ENCODE measurements at places on chromosomes 12 and 14.

GRCh38 chr12:123533672-123534643 lies at the start of gene RILPL1:
Gene RILPL1 (minus strand): TSS chr12:123533719. CDS start chr12:123533482, 237 bp downstream.
- no peaks in the 10 kb centered on the region for H3K27me3 ChIP-seq
- DNase-seq, result peak; percentile 39
- peaks cover 28% of the 10 kb centered on the region for H3K4me1 ChIP-seq
- peak within 1 kb of the TSS; percentile 69 for H3K4me3 ChIP-seq
- no peak within 1 kb of the TSS for H3K27ac ChIP-seq

- H3K4me3 ChIP-seq, result no peak overlapping the region
- no peak overlapping the region for H3K27ac ChIP-seq
- H3K36me3 ChIP-seq, result peaks cover 25% of the 10 kb centered on the region
- no peaks in the 10 kb centered on the region for H3K4me1 ChIP-seq
- no peaks in the 10 kb centered on the region for H3K27me3 ChIP-seq
Observed at GRCh38 chr12:123346946-123347345, 17.7 kb downstream of the SBNO1 start.

- no peak overlapping the region for H3K4me3 ChIP-seq
- peak overlapping the region; percentile 31 for H3K27ac ChIP-seq
- no peaks in the 10 kb centered on the region for H3K4me1 ChIP-seq
- H3K36me3 ChIP-seq, result no peaks in the 10 kb centered on the region
- DNase-seq, result peak; percentile 80
Observed at GRCh38 chr12:122123051-122123760, 44.6 kb downstream of the MLXIP start.

- H3K27ac ChIP-seq, result no peak overlapping the region
- no peaks in the 10 kb centered on the region for H3K4me1 ChIP-seq
- H3K27me3 ChIP-seq, result no peaks in the 10 kb centered on the region
- no peak for DNase-seq
Observed at GRCh38 chr14:100096656-100097055, 31.4 kb downstream of the EVL start.

- peak; percentile 51 for DNase-seq
- H3K4me3 ChIP-seq, result peak overlapping the region; percentile 94
- peaks cover 26% of the 10 kb centered on the region for H3K4me1 ChIP-seq
- H3K36me3 ChIP-seq, result no peaks in the 10 kb centered on the region
Observed at GRCh38 chr12:122422730-122423257, 325 bp upstream of the CLIP1 start.

GRCh38 chr12:94590428-94590827 lies 59.9 kb downstream of the TMCC3 start:
- no peak overlapping the region for H3K4me3 ChIP-seq
- H3K36me3 ChIP-seq, result no peaks in the 10 kb centered on the region
- H3K4me1 ChIP-seq, result no peaks in the 10 kb centered on the region
- no peak for DNase-seq

GRCh38 chr12:93056971-93057535 lies 128.0 kb upstream of the EEA1 start:
- no peak for DNase-seq
- no peak overlapping the region for H3K27ac ChIP-seq
- no peaks in the 10 kb centered on the region for H3K36me3 ChIP-seq
- H3K4me3 ChIP-seq, result no peak overlapping the region
- no peaks in the 10 kb centered on the region for H3K27me3 ChIP-seq

DNA sequence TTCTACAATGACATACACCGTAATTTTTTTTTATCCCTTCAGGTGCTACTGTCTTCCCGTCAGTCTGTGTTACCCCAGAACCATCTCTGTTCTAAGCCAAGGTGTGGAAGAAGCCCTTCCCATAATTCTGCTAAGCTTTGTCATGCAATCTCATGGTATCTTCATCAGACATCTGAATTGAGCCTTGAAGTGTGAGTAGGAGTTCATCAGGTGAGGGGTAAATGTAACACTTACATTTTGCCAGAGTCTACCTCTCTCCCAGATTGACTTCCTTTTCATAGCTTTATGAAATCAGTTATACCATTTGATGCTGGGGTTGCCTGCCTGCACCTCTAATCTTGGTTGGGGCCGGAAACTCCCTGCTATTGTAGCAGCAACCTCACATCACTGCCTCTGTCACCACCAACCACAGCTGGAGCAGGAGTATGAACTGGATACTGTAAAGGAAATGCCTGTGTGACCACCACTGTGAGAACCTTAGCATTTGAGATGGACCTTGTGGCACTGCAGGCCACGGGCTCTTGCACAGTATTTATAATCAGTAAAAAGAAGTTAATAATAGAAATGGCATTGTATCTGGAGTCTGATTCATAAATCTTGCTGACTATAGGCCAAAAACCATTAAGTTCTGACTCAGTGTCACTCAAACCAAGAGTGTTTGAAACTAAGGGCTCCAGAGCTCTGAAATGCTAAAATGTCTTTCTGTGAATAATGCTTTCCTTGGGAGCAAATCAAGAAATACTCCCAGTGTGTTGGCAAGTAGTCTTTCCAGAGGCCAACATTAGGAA lies 58.7 kb upstream of the STK38L start:
- no peak overlapping the region for H3K4me3 ChIP-seq
- no peaks in the 10 kb centered on the region for H3K36me3 ChIP-seq
- peak; percentile 88 for DNase-seq
- peaks cover 3% of the 10 kb centered on the region for H3K4me1 ChIP-seq

GRCh38 chr14:105029402-105029801 lies 8.5 kb upstream of the CDCA4 start:
- no peaks in the 10 kb centered on the region for H3K36me3 ChIP-seq
- H3K4me3 ChIP-seq, result no peak overlapping the region
- no peak for DNase-seq
- no peaks in the 10 kb centered on the region for H3K4me1 ChIP-seq

DNA sequence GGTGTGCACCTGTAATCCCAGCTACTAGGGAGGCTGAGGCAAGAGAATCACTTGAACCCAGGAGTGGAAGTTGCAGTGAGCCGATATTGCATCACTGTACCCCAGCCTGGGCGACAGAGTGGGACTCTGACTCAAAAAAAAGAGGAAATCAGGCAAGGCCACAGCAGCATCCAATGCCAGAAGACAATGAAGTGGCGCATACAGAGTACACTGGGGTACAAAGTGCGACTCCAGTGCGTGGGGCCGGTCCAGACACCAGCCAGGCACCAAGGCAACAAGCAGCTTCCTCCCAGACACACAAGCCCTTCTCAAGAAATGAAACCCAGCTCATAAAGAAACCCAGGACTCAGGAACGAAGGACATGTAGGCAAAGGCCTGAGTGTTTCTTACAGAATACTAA lies 28.2 kb downstream of the TTC7B start:
- peaks cover 2% of the 10 kb centered on the region for H3K36me3 ChIP-seq
- H3K4me1 ChIP-seq, result peaks cover 3% of the 10 kb centered on the region
- no peaks in the 10 kb centered on the region for H3K27me3 ChIP-seq

- DNase-seq, result no peak
- H3K27me3 ChIP-seq, result no peaks in the 10 kb centered on the region
- no peaks in the 10 kb centered on the region for H3K4me1 ChIP-seq
- no peak overlapping the region for H3K27ac ChIP-seq
- no peak overlapping the region for H3K4me3 ChIP-seq
- peaks cover 4% of the 10 kb centered on the region for H3K36me3 ChIP-seq
Observed at GRCh38 chr14:102911991-102912761, 10.3 kb upstream of the AMN start.

DNA sequence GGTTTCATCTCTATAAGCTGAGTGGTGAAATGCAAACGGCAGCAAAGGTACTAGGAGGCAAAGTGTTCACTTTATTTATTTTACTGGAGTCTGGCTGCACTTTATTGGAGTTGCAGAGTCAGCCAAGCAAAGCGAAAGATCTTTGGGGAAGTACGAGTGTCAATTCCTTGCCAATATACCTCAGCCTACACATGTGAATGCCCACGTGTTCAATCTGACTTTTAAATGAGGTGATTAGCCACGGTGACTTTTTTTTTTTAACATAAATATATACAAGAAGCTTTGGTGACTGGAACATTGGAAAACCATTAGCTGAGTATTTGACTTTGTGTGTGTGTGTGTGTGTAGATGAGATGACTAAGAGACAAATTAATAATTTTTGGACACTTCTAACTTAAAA lies 178.8 kb downstream of the NTS start:
- H3K36me3 ChIP-seq, result no peaks in the 10 kb centered on the region
- no peak overlapping the region for H3K4me3 ChIP-seq
- DNase-seq, result no peak

DNA sequence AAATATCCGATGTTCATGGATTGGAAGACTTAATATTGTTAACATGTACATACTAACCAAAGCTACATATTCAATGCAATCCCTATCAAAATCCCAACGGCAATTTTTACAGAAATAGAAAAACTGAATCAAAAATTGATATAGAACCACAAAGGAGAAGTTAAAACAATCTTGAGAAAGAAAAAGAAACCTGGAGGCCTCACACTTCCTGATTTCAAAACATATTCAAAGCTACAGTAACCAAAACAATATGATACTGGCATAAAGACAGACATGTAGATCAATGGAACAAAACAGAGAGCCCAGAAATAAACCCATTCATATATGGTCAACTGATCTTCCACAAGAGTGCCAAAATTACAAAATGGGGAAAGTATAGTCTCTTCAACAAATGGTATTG lies 5.4 kb upstream of the PELI2 start:
- H3K4me3 ChIP-seq, result no peak overlapping the region
- no peaks in the 10 kb centered on the region for H3K36me3 ChIP-seq
- no peak for DNase-seq

DNA sequence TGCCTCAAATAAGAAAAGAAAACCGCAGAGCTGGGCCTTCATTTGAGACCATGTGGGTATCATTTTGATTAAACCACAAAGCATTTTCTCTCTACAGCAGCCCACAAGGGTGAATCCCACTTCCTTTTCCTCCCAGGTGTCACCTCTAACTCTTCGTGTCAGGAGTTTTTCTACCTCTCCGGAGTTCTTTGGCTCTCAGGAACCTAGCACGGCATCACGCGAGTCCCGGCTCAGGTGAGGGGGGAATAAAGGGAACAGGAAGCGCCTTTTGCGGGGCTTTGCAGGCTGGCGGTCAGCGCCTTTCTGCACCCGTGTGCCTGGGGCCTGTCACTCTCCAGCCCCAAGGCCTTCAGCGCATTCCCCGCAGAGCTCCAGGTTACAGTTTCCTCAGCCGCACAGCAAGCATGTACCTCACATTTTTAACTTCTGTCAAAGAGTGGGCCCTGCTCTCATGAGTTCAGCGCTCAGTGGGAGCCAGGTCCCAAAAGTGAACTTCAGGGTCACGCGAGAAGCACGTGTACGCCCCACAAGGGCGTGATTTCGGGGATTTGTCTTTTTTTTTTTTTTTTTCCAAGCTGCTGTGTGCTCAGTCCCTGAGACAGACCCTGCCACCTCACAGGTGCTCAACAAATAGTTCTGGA lies 740 bp upstream of the PRPF40B start:
- H3K27ac ChIP-seq, result no peak overlapping the region
- H3K4me3 ChIP-seq, result peak overlapping the region; percentile 64
- H3K27me3 ChIP-seq, result peaks cover 1% of the 10 kb centered on the region
- H3K36me3 ChIP-seq, result no peaks in the 10 kb centered on the region

GRCh38 chr12:43338848-43339526 lies 213.0 kb downstream of the ADAMTS20 start:
- no peak overlapping the region for H3K27ac ChIP-seq
- H3K4me3 ChIP-seq, result no peak overlapping the region
- H3K36me3 ChIP-seq, result no peaks in the 10 kb centered on the region
- H3K27me3 ChIP-seq, result no peaks in the 10 kb centered on the region
- peak; percentile 68 for DNase-seq
- H3K4me1 ChIP-seq, result no peaks in the 10 kb centered on the region

DNA sequence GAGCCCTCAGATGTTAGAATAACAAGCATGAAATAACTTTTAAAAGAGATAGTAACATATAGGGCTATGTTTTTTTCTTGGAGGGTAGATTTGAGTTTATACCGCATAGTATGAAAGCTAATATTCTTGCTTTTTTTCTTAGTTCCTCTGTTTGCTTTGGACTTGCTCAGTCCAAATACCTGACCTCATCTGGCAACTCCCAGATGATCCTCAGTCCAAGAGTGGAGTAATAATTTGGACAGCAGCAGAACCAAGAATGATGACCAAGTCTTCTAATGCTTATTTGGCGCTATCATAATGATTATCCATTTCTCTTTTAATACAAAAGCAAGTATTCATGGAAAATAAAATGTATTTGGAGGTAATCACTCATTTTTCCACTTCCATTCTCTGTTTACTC lies 45.6 kb downstream of the GUCY2C start:
- peaks cover 23% of the 10 kb centered on the region for H3K27me3 ChIP-seq
- no peak overlapping the region for H3K27ac ChIP-seq
- no peaks in the 10 kb centered on the region for H3K4me1 ChIP-seq

DNA sequence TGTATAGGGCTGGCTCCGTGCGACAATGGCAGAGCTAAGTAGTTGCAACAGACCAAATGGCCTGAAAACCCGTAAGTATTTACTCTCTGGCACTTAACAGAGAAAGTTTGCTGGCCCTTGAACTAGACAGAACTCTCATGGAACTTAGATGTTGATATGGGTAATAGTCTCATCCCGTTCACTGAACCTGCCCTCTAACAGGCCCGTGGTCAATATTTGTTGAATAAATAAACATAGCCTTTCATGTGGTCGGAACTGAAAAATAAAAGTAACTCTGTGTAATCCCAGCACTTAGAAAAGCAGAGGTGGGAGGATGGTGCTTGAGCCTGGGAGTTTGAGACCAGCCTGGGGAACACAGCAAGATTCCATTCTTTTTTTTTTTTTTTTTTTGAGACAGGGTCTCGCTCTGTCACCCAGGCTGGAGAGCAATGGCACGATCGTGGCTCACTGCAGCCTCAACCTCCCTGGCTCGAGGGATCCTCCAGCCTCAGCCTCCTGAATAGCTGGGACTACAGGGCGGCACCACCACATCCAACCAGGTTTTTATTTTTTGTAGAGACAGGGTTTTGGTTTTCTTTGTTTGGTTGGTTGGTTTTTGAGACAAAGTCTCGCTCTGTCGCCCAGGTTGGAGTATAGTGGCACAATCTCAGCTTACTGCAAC lies 29.7 kb downstream of the KDM2B start:
- no peak for DNase-seq
- no peak overlapping the region for H3K27ac ChIP-seq
- no peak overlapping the region for H3K4me3 ChIP-seq
- H3K4me1 ChIP-seq, result peaks cover 8% of the 10 kb centered on the region
- H3K36me3 ChIP-seq, result no peaks in the 10 kb centered on the region
- no peaks in the 10 kb centered on the region for H3K27me3 ChIP-seq

- H3K36me3 ChIP-seq, result peaks cover 9% of the 10 kb centered on the region
- H3K4me1 ChIP-seq, result no peaks in the 10 kb centered on the region
- H3K27me3 ChIP-seq, result no peaks in the 10 kb centered on the region
Observed at GRCh38 chr12:48643011-48643410, 39.0 kb downstream of the KANSL2 start.

DNA sequence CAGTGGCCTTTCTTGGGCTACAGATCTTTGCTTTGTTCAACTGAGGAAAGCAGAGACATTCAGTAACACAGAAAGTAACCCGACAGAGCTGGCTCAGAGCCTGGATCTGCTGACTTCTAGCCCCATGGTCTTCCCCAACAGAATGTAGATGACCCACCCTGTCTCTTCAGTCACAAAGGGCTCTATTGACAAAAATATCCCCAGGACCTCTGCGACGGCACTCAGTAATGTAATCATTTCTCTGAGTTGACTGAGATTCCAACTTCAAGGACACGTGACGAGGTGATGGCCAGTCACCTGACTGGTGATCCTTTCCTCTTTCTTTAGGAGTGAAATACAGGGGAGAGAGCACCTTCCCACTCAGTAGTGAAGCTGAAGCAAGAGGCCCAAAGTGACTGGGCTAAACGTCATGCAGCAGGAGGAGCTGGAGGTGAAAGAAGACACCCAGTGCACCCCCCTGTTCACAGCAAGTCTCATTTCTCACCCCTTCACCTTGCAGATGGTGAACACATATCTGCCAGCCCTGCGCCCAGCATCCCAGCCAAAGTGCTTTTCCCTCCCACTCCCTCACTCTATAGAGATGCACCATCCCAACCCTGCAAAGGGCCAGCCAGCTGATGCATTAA lies 179.2 kb upstream of the EGLN3 start:
- H3K27ac ChIP-seq, result no peak overlapping the region
- no peak overlapping the region for H3K4me3 ChIP-seq
- H3K27me3 ChIP-seq, result no peaks in the 10 kb centered on the region

Measured in common myeloid progenitor, CD34-positive (primary cell).